Progenitor cell of endocrine pancreas (in vitro differentiated cells): ENCODE measurements at places on chromosomes 4 and X. TPM values are rescaled to one million over a fixed set of nuclear protein-coding genes. Genes with fewer than 3 reads are reported as not detected.

Gene ZNF595
- total RNA-seq: 9.1 and 9.5 TPM in 2 replicates

GRCh38 chrX:119427024-119427794 lies 28.1 kb downstream of the SLC25A43 start:
- no peak overlapping the region for H3K4me3 ChIP-seq
- no peaks in the 10 kb centered on the region for H3K27me3 ChIP-seq
- DNase-seq: no peak
- H3K36me3 ChIP-seq: peaks cover 7% of the 10 kb centered on the region
- no peak overlapping the region for H3K27ac ChIP-seq

- H3K27ac ChIP-seq: no peak overlapping the region
- H3K27me3 ChIP-seq: no peaks in the 10 kb centered on the region
- peaks cover 4% of the 10 kb centered on the region for H3K4me1 ChIP-seq
- DNase-seq: no peak
These were observed 15.2 kb downstream of the SNX25 start for GRCh38 chr4:185224597-185224996.

DNA sequence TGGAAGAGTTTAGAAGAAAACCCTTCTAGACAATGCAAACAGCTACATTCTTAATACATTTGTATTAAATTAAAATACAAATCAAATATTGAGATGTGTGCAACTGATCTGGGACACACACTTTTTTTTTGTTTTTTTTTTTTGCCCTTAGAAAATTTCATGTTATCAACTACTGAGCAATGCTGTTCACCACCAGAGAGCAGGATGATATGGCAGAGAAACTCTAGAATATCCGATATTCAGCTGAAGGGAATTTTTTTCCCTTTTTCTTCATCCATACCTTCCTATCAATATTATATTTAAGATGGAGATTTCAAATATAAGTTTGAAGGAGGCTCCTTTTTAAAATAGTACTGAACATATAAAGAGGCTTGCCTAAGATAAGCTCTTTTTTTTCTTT lies 1.0 kb downstream of the NDST3 start:
- no peak overlapping the region for H3K27ac ChIP-seq
- H3K27me3 ChIP-seq: peaks cover 27% of the 10 kb centered on the region
- H3K4me1 ChIP-seq: peaks cover 1% of the 10 kb centered on the region
- no peak overlapping the region for H3K4me3 ChIP-seq
- no peaks in the 10 kb centered on the region for H3K36me3 ChIP-seq
